ENCODE measurements at places on chromosomes 16 and 17. TPM values are rescaled to one million over a fixed set of nuclear protein-coding genes. Genes with fewer than 3 reads are reported as not detected.
A peak's percentile ranks its signal among the peaks of the same experiment; 100 is the strongest.

DNA sequence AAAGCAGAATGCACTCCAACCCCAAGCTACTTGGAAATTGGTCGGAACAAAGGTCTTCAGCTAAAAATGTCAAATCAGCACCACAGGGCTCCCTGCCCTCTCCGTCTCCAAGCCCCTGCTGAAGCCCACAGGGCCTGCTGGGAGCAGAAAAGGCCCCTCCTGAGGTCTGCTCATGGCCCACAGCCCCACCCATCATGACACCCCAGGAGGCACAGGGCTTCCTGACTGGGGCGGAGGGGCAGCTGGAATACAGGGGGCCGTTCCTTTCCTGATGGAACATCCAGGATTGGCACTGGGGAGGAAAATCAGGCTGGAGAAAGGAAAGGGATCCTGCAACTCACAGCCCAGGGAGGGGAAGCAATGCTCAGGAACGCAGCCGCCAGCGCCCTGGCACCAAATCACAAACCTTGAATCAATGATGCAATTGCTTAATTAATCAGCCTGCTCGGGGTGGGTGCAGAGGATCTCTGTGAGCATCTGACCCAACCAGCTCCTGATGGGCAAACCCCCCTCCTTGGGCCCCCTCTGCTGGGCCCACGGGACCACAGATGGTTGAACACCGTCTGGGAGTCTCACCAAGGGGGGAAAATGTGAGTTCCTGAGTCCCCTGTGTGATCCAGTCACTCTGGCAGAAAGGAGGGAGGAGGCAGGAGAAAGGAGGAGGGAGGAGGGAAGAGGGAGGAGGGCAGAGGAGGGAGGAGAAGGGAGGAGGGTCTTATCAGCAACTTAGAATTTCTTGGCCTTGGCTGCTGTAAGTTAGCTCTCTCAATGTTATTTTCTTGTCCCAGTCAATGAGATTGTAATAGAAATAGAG is 155.5 kb downstream of the ZNF423 start:
- peak; percentile 47 for DNase-seq
- H3K4me1 ChIP-seq: peaks cover 36% of the 10 kb centered on the region
- H3K36me3 ChIP-seq: no peaks in the 10 kb centered on the region
- H3K27ac ChIP-seq: no peak overlapping the region

DNA sequence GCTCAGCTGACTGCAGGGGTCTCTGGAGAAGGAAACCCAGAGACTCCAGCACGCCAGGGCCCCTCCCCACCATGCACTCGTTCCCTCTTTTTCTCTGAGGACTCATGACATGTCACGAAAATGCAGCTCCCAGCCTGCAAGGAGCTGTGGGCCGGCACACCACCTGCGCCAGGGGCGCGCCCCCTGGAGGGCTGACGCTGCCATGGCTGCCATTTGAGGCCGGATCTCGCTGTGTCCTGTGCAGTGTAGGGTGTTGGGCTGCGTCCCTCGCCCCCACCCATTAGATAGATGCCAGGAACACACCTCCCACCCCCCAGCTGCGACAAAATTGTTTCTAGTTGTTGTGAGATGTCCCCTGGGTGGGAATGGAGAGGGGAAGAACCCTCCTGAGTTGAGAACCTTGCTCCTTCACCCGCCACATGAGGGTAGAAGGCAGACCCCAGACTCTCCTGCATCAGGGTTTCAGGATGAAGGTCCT is 8.2 kb downstream of the SYNGR2 start:
- H3K27ac ChIP-seq: no peak overlapping the region
- no peak overlapping the region for H3K4me3 ChIP-seq
- no peak for DNase-seq
- no peaks in the 10 kb centered on the region for H3K27me3 ChIP-seq
- H3K36me3 ChIP-seq: peaks cover 4% of the 10 kb centered on the region

Gene RPAIN
- total RNA-seq: 46.5 TPM

DNA sequence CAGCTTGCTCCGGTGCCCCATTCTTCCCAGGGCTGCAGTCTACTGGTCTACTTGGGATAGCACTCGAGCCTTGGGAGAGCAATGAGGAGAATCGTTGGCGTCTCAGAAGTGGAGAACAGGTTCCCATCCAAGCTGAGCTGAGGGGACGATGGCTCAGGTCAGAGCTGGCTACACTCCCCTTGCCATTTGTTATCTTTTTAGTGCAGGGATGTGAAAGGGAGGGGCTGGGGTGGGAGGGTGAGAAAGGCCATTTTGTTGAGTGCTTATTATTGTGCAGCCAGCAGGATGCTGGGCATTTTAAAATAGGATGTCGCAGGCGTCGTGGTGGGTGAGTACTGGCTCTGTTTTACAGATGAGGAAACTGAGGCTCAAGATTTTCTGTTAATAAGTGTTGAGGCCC is 410.8 kb downstream of the SNX29 start:
- no peaks in the 10 kb centered on the region for H3K27me3 ChIP-seq
- no peak overlapping the region for H3K4me3 ChIP-seq
- no peak for DNase-seq

DNA sequence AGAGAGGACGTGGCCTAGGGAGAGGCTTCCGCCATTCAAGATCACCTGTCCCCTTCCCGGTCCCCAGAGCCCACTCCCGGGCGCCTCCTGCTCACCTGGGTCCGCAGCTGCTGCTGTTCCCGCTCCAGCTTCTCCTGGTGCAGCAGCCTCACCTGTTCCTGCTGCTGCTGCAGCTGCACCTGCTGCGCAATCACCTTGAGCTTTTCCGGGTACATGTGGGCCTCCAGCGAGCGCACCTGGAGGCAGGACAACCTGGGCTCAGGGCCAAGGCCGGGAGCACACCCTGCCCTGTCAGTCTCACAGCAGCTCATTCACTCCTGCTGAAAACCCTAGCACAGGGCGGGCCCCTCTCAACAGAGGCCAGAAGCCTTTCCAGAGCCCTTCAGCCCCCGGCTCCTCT is 12.5 kb downstream of the TFAP4 start:
- H3K27ac ChIP-seq: no peak overlapping the region
- DNase-seq: no peak
- H3K27me3 ChIP-seq: no peaks in the 10 kb centered on the region
- H3K4me1 ChIP-seq: no peaks in the 10 kb centered on the region
- no peaks in the 10 kb centered on the region for H3K36me3 ChIP-seq

Data from astrocyte (in vitro differentiated cells and primary cell).